ENCODE measurements at places on chromosomes 12 and 14.

DNA sequence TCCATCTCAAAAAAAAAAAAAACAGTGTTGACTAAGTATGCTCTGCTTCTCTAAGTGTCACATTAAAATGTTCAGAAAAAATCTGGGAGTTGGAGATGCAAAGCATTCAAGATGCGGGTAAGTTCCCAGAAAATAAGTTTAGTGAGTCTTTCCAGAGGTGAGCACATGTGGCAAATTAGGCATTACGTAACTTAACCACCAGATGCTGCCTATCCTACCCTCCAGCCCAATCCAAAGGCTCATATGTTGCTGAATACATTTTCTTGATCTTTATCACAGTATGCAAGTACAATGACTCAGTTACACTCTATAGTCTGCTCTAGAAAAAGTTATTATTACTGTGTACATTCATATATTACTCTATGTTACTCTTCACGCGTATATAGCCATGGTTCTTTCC is 3.6 kb downstream of the SLC2A14 start:
- no peak for DNase-seq

- no peak for DNase-seq
These were observed 232.4 kb downstream of the AKAP6 start for GRCh38 chr14:32561520-32561919.

DNA sequence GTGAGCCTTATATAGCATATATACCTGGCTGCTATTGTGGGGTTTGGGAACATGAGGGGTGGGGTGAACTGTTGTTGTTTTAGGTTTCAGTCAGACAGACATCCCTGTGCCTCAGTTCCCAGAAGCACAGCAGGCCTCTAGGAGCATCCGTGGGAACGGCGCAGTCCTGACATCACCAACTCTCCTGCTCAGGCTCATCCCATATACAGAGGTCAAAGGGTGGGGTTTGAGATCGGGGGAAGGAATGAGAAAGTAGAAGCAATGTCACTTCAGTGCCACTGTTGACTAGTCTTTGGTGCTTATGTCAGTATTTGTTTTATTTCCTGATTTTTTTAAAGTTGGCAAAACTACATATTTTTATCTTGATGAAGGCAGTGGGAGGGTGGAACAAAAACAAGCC is 43.1 kb upstream of the A2ML1 start:
- no peak for DNase-seq

- DNase-seq = no peak
These were observed 337.5 kb downstream of the GLT1D1 start for GRCh38 chr12:129190827-129191226.

DNA sequence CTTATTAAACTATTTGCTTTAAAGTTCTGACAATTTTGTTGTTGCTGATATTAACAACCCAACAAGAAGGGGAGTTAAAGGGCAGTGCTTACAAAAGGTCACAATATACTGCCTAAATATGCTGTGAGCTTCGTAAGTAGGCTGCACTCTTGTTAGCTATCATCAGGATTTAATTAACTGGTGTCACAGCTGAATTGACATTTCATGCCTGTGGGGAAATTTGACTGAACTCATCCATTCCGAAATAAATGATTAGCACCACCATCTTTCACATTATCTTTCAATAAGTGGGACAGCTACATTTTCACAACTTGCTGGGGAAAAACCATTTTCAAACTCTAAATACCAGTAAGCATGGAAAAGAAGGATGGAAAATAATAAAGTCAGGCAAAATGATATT is 146.6 kb downstream of the PTPRO start:
- DNase-seq = no peak

- DNase-seq = no peak
These were observed 63.6 kb upstream of the BCL2L14 start for GRCh38 chr12:12007001-12007712.

- no peak for DNase-seq
These were observed 780.7 kb downstream of the FLRT2 start for GRCh38 chr14:86310611-86311010.

DNA sequence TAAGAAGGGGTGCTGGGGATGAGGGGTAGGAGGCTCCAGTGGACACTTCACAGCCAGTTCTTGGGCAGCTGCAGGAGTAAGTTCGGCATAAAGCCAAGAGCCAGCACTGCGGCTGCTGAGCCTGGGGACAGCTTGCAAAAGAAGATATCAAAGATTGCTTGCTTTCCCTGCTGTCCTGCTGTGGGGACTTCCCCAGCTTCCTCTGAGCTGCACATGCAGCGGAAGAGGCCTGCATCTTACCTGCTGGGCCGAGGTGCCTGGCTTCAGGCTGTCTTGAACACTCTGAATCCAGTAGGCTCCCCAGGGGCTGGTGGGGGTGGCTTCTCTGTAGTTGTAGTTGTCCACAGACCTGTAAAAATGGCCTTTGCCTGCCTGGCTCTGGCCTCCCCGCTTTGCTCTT is 1.3 kb downstream of the CHGA start:
- DNase-seq = no peak

DNA sequence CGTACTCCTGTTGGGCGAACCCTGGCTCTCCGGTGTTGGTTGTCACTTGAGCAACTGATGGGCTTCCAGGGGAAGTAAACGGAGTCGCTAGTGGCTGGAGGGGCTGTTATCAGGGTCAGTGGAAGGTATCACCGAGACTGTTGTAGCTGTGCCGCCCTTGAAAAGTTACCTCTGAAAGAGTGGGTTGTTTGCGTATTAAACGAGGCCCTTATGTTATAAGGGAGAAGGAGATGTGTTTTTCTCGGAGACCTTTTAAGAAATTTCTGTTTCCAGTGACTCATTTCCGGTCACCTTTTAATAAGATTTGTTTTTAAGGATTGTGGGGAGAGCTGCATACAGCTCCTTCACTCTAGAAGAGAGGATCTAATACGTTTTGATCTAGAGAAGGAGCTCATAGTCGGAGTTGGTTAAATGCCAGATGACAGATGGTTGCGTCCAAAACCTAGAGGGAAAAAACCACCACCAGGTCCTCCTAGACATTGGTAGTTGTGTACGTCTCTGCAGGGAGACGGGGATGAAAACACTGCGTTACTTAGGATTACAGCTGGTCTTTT is 750 bp upstream of the DBX2 start:
- no peak for DNase-seq

GRCh38 chr14:104253901-104254353 is 115.5 kb downstream of the KIF26A start:
- no peak for DNase-seq

DNA sequence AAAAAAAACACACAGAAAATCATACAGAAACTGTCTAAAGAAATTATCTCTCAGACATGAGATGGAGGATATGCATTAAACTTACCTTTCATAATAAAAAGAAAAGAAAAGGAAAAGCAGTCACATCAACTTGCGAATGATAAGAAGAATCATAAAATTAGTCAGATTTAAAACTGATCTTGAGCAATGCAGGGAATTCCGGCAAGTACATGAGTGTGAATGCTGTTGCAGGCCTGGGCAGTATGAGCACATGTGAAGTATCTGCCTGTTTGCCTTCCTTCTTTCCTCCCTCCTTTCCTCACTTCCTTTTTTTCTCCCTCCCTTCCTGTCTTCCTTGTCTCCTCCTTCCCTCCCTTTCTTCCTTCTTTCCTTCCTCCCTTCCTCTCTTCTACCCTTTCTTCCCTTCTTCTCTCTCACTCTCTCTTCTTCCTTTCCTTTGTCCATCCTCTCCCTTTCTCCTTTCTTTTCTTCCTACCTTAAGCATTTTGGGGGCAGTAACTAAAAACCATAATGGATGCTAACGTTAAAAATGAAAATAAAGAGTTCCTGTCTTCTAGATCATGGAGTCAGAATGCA is 38.5 kb upstream of the SLC6A15 start:
- DNase-seq = no peak

DNA sequence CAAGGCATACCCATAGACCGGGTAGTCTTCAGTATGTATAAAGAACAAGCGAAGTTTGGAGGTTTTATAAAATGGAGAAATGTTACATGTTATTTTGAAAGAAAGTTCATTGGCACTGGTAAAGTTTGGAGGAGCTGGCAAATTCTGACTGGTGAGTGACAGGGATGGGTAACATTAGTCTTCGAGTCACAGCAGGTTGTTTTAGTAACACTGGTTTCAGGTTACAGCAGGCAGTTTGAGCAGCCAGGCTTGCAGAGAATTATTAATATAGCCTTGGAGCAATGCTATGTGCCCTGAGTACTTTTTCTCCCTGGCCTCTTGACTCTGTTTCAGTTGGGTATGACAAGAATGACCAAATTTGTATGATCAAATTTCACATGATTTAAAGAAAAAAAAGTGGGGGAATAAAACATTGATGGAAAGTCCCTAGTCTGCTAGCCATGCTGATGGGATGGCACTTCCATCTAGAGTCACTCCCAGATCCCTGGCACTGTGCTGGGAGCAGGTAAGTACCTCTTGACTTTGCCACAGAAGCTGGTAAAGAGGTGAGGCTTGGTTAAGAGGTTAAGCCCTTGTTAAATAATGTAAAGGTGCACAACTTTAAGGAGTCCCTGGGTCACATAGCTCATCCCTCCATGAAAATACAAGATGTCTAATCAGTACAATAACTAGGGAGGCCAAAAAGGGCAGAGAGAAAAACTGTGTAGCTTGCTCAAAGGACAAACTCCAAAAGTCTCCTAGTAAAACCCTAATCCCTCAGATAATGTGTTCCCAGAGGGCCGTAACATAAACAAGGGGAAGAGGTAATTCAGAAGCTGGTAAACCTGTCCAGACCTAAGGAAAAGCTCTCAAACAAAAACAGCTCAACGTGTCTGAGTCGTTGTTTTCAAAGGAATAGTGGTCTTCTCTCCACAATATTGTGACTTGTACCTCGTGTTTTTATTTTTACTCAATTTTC is 12.7 kb upstream of the SVOP start:
- DNase-seq = peak; percentile 19

- DNase-seq = no peak
These were observed 106.0 kb upstream of the SFSWAP start for GRCh38 chr12:131604859-131605258.

GRCh38 chr14:75427482-75428229 is at the start of gene JDP2:
JDP2 (plus strand) TSS chr14:75428022; CDS start chr14:75437921, 9,899 bp downstream.
- DNase-seq = no peak

DNA sequence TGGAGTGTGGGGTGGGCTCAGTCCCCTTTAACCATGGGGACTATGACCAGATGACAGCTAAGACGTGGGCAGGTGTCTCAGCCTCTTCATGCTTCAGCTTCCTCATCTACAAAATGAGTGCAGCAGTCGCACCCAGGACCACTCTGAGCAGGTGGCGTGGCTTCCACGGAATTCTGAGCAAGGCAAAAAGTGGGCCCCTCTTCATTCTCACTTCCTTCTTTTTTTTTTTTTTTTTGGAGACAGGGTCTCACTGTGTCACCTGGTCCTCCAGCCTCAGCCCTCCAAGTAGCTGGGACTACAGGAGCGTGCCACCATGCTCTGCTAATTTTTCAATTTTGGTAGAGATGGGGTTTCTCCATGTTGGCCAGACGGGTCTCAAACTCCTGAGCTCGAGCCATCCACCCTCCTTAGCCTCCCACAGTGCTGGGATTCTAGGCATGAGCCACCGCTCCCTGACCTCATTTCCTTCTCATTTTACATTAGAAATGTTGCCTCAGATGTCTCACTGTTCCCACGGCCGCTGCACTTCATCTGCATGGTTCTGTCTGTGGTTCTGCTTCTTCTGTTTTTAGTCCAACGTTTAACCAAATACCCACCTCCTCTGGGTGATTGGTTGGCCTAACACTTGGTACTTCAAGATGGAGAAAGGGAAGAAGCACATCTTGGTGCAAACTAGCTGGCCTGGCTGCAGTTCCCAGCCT is 41.3 kb upstream of the BCL7A start:
- DNase-seq = no peak

DNA sequence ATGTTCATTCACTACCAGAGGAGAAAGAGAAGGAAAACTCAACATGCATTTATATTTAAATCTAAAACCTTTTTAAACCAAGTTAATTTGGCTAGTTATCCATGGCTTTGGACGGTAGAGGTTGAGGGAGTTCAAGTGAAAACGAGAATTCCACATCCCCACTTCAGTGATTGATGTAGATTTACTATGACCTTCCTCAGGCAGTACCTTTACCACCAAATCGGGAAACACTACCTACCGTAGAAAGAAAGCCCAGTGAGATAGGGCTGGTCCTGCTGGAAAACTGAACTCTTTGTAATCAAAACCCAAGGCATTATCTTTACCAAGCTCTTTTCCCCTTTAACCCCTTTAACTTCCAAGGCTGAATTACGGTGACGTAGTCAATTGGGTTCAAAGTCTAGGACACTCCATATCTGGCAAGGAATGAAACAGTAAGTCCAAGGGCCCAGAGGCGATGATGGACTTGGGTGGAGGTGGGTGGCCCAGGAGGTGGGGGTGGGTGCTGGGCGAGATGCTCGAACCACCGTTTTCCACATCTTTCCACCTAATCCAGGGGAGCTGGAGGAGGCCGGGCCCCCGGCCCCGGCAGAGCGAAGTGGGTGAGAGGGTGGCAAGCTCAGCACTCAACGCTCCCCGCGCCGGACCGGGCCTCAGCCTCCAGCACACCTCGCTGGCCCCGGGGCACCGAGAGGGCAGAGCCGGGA is 618 bp downstream of the SEC23A start:
- DNase-seq = no peak

GRCh38 chr12:62320054-62320453 is 59.9 kb downstream of the USP15 start:
- DNase-seq = no peak

DNA sequence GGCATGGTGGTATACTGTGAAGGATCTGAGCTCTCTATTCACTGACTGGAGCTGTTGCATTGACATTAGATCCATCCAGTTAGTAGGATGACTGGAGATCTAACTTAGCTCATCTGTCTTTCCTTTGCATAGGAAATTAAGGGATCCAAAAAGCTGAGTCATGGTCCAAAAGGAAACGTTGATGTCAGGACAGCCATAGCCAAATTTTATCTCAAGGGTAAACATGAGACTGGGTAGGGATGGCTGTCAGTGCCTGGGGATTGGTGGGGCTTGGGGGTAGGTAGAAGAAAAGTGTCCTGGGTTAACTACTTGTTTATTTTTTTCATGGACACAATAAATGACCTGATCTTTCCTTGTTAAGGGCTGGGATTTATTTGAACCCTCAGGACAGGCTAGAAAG is 4.6 kb downstream of the FAM177A1 start:
- DNase-seq = no peak

GRCh38 chr12:14393751-14394150 is 28.3 kb downstream of the ATF7IP start:
- DNase-seq = no peak

GRCh38 chr12:83322809-83323208 is 636.1 kb downstream of the TMTC2 start:
- DNase-seq = peak; percentile 6

All from NCI-H187 treated with DMSO at 0.1 percent for 48 hours (cell line).